ENCODE measurements at places on chromosomes 5 and 9.
A peak's percentile ranks its signal among the peaks of the same experiment; 100 is the strongest.

DNA sequence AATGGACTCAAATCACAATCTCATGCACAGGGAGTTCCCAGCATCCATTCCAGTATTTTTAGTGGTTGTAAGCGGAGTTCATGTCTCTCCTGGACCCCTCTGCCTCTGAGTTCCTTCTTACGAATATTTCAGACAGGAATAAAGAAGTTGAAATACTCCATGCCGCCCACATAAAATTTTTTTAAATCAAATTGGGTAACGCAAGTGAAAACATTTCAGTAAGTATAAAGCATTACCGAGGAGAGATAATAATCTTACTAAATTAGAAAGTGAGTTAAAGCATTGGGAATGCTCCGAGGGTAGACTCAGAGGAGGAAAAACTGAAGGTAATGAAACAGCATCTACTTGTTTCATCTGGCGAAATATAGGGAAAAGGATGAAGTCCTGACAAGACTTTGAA is 317.6 kb downstream of the ARRDC3 start:
- DNase-seq = no peak

DNA sequence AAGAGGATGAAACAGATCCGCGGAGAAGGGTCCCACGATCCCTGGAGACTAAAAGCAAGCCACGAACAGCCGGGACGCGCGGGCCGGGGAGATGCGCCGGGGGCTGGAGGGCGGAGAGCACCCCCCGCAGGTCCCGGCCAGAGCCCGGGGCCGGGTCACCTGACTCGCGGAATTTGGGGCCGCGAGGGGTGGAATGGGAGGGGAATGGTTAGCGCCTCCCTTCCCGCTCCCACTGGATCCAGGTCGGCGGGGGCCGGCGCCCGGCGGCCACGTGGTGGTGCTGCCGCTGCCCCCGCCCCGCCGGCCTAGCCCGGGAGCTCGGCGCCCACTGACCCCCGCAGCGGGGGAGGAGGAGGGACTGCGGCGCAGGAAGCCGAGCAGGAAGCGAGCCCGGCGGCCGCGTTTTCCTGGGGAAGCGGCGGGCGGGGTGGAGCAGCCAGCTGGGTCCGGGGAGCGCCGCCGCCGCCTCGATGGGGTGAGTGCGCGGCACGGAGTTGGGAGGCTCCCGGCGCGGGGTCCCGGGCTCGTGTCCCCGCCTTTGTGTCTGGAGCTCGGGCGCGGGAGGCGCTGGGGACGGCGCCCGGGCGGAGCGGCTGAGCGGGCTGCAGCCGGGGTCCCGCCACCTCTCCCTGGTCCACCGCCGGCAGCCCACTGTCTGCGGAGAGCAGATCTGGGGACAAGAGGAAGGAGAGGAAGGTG is at the start of gene RAI14:
Gene RAI14 (plus strand): TSS at position 328 of the 699 bp plus-strand sequence. CDS start 30,592 bp downstream, outside the sequence.
- peak; percentile 21 for DNase-seq

GRCh38 chr9:20551835-20552234 is 70.5 kb downstream of the MLLT3 start:
- DNase-seq = no peak

DNA sequence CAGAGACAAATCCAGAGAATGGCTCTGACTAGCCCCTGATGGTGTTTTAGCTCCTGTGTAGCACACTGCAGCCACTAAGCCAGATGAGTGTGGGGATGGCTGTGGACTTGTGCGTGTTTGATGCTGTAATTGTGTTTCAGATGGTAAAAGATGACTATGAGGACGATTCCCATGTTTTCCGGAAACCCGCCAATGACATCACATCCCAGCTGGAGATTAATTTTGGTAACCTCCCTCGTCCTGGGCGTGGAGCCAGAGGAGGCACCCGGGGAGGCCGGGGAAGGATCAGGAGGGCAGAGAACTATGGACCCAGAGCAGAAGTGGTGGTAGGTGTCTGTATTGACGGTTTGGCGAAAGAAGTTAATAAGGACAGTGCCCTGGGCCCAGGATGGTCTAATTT is 38.0 kb downstream of the HABP4 start:
- no peak for DNase-seq

- DNase-seq = no peak
Observed at GRCh38 chr5:179206366-179206765, 138.9 kb downstream of the ADAMTS2 start.

DNA sequence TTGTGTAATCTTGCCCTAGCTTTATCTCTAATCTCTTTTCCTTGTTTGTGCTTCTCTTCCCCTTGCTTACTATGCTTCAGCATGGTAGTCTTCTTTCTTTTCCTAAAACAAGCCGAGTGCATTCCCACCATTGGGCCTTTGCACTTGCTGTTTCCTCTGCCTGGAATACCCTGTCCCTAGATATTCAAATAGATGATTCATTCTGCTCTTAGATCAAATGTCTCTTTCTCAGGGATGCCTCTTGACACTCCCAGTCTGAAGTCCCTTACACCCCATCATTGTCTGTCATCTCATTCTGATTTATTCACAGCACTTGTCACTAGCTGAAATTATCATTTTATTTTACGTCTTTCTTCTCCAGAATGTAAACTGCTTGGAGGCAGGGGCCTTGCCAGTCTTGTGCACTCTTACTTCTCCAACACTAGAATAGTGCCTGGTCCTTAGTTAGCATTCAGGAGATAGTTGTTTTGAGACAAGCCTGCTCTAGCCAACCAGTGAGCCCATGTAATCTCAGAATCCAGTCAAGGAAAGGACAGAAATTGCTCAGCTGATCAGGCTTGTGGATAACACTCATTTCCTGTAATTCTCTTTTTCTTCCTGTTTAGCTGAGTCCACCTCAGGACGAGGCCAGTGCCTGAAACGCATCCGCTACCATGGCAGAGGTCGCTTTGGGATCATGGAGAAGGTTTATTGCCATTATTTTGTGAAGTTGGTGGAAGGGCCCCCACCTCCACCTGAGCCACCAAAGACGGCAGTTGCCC is 25.4 kb downstream of the MRPL22 start:
- no peak for DNase-seq

DNA sequence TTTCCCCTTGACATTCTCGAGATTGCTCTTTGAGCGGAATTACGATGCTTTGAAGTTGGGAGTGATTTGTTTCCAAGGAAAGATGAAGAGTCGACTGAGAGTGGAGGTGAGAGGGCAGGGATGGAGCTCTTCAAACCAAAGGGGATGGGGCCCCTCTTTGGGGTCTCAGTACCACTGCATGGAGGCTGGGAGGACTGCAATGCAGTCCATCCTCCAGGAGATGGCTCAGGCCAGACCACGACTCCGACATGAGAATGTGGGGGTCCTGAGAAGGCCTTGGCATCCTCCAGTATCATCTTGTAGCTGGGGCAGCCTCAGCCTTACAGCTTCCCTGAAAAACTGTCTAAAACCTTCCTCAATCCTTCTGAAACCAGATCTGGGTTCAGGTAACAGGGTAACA is 51.1 kb upstream of the CDKN2AIPNL start:
- no peak for DNase-seq

- no peak for DNase-seq
Observed at GRCh38 chr9:127680226-127680625, 26.6 kb upstream of the CFAP157 start.

GRCh38 chr5:88502179-88503040 is 233.8 kb upstream of the TMEM161B start:
- no peak for DNase-seq

- DNase-seq = no peak
Observed at GRCh38 chr5:79488058-79488457, 25.9 kb downstream of the HOMER1 start.

GRCh38 chr5:126963822-126964375 is 66.5 kb downstream of the MARCHF3 start:
- DNase-seq = no peak

DNA sequence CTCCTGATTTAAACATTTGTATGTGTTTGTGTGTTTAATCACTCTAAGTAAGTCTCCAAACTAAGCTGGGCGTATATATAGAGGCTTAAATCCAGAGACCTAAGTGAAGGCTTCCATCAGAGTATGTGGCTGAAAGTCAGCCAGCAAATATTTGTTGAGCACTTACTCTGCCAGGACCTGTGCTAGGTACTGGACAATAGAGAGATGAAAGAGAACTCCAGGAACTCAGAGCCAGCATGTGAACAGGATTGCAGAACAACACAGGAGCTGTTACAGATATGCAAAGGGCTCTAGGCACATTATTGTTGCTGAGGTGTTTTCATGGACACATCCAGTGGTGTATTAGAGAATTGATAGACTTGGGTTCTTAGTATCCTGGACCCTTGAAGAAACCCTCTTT is 4.7 kb upstream of the BNIP1 start:
- DNase-seq = no peak

DNA sequence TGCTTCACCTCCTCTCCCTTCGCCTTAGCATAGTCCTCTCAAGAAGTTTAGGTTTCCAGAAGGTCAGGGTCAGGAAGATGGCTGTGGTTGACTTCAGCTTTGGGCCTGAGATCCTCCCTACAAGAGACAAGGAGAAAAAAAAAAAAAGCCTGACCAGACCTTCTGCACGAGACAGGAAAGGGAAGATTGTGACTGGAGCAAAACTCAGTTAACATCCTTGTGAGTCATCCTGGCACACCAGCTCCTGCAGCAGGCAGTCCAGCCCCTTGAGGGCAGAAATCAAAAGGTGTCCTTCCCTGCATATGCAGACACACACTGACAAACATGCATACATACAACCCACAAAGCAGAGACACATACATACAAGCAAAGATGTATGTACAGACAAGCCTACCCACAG is 18.0 kb upstream of the ENHO start:
- no peak for DNase-seq

Measured in activated B cell treated with CpG ODN at 0.5 μM for 24 hours (primary cell).